Uterus (tissue), 4 donors: ENCODE measurements at places on chromosomes 5 and 9. TPM values are rescaled to one million over a fixed set of nuclear protein-coding genes. Genes with fewer than 3 reads are reported as not detected.

DNA sequence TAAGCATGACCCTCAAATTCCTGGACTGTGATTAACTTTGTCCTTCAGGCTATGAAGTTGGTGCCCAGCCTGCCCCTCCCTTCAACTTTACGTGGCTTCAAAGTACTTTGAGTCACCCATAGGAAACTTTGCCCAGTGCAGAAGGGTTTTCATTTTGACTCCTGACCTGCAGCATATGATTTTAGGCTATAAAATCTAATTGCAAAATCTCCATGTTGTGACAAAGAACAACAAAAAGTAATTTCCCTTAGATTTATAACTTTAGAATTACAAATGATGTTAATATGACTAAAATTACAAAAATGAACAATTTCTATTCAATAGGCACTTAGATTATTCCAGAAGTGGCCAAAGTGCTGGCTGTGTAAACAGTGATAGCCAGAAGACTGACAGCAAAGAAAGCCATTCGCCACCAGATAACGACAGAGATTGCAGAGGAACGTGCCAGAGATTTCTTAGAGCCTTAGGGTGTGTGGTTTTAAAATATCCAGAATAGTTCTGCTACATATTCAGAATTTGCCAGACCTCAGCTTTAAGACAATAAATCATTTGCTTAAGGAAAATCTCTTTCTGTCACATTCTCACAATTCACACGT, 197.4 kb downstream of the SEMA5A start:
- H3K4me1 ChIP-seq = no peaks in the 10 kb centered on the region
- DNase-seq = no peak
- no peaks in the 10 kb centered on the region for H3K36me3 ChIP-seq
- no peaks in the 10 kb centered on the region for H3K27me3 ChIP-seq

DNA sequence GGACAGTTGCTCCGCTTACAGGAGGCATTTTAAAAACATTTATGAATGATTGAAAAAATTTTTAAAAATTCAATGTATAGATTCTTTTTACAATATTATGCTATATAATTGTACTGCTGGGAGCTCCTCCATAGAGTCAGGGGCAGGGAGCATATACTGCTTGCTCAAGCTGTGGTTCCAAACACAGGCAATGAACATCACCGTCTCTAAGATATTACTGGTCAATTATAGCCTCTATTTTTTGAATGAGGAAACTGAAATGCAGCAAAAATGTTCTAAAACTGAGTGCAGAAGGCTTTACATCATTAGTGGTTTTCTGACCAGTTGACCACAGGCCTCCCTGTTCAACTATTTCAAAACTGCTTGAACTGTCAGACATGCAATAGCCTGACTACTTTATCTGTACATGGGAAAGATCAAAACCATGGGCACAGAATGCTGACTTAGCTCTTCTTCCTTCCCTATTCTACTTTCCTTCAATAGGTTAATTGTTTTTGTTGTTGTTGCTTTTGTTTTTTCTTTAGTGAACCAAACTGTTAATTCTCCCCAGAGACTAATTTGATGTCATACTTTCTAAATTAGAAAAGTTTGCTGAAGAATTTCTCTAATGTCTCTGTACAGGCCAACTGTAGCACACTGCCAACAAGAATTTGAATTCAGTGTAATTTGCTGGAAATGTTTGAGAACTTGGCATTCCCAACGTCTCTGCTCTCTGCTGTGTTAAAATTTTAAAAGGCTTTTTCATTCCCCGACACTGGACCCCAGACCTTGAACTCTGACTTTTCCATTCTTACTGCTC, 107.6 kb upstream of the MPDZ start:
- H3K36me3 ChIP-seq = no peaks in the 10 kb centered on the region
- no peak for DNase-seq
- H3K27me3 ChIP-seq = no peaks in the 10 kb centered on the region
- H3K27ac ChIP-seq = peak overlapping the region; percentile 28
- H3K4me1 ChIP-seq = no peaks in the 10 kb centered on the region

GRCh38 chr5:38598994-38599617, 42.7 kb upstream of the LIFR start:
- no peak overlapping the region for H3K4me3 ChIP-seq
- DNase-seq = no peak
- H3K4me1 ChIP-seq = no peaks in the 10 kb centered on the region
- no peaks in the 10 kb centered on the region for H3K27me3 ChIP-seq

DNA sequence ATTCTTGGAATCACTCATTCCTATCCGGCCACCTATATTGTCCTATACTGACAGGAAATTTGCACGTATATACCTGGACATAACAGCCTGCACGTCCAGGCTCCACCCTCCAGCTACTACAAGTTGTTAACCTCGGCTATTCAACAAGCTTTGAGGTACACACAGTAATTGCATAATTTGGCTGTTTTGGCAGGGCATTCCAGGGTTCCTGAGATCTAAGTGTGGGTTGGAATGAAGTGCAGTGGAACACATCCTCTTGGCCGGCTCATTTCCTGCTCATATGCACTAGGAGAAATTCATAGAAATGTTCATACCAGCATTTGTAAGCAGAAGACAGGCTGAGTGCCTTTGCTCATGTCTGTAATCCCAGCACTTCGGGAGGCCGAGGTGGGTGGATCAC, 222.3 kb downstream of the FBXL7 start:
- H3K4me3 ChIP-seq = no peak overlapping the region
- no peaks in the 10 kb centered on the region for H3K4me1 ChIP-seq
- no peaks in the 10 kb centered on the region for H3K36me3 ChIP-seq
- H3K27ac ChIP-seq = no peak overlapping the region
- no peaks in the 10 kb centered on the region for H3K27me3 ChIP-seq
- no peak for DNase-seq

DNA sequence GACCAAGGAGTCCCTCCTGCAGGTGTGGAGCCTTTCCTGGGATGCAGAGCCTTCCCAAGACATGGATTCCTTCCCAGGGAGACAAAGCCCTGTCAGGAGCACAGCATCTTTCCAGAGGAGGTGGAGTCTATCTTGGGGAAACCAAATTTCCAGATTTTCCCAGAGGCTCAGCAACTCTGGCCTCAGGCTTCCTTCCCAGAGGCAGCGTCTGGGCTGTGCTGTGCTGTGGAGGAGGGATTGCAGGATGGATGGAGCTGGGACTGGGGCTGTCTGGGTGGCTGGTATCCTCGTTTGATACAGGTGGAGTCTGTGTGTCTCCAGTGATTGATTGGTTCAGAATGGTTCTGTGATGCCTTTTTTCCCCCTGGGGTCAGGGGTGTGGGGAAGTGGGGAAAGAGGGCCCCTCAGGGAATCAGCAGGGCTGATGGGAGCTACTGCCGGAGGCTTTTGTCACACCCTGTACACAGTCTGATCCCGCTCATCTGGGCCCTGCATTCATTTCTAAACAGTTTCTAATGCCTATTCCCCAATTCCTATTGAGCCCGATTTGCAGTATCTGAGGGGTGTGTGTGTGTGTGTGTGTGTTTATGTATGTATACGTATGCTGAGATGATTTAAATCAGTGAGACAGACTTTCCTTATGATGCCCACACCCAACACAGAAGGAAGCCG, 16.0 kb downstream of the OR13J1 start:
- no peak overlapping the region for H3K4me3 ChIP-seq
- no peaks in the 10 kb centered on the region for H3K36me3 ChIP-seq
- no peak for DNase-seq
- H3K27me3 ChIP-seq = no peaks in the 10 kb centered on the region
- no peak overlapping the region for H3K27ac ChIP-seq

DNA sequence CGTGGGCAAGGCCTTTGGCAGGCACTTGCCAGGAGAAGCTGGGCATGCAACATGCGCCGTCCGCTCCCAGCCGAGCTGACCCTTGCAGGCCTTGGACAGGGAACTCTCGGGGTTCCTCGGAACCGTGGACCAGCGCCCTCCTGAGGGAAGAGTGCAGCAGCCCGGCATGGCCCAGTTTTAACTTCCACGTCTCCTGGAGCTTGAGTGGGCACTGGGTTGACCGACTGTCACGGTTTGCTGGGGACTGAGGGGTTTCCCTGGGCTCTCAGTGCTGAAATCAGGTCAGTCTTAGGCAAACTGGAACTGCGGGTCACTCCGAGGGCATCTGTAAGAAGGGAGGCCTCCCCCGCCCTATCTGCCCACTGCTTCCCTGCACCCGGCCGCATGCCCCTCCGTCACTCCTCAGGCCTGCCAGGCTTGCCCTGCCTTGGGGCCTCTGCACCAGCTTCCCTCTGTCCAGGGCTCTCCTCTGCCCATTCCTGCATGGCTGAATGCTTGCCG, 87.0 kb upstream of the PHYKPL start:
- H3K4me1 ChIP-seq = no peaks in the 10 kb centered on the region
- H3K27me3 ChIP-seq = no peaks in the 10 kb centered on the region
- DNase-seq = no peak
- no peak overlapping the region for H3K4me3 ChIP-seq

GRCh38 chr5:8814105-8814504, 731.8 kb downstream of the SEMA5A start:
- H3K27ac ChIP-seq = no peak overlapping the region
- H3K4me3 ChIP-seq = no peak overlapping the region
- DNase-seq = no peak
- no peaks in the 10 kb centered on the region for H3K4me1 ChIP-seq

GRCh38 chr5:74643111-74643562, 2.6 kb upstream of the ENC1 start:
- no peak overlapping the region for H3K4me3 ChIP-seq
- H3K4me1 ChIP-seq = no peaks in the 10 kb centered on the region
- no peak overlapping the region for H3K27ac ChIP-seq
- DNase-seq = no peak
- H3K27me3 ChIP-seq = no peaks in the 10 kb centered on the region

DNA sequence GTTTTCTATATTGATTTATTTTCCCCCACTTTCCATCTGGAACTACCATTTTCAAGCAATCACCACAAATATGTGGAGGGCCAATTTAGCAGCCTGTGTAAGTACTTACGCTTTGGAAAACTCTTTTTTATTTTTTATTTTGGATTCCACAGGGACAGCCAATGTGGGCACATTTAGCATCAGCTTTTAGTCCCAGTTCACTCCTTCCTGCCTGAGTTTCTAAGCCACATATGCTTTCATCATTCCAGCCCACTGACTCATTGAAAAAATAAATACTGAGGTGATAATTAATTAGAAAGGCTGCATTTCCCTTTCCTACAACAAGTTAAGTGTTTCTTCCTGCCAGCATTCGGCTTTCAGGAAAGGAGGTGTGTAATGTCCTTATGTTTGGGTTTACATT, 76.8 kb downstream of the TMEM167A start:
- H3K27me3 ChIP-seq = no peaks in the 10 kb centered on the region
- H3K4me3 ChIP-seq = no peak overlapping the region
- DNase-seq = no peak
- H3K36me3 ChIP-seq = no peaks in the 10 kb centered on the region

- H3K27me3 ChIP-seq = no peaks in the 10 kb centered on the region
- no peak overlapping the region for H3K27ac ChIP-seq
- H3K4me1 ChIP-seq = no peaks in the 10 kb centered on the region
- H3K36me3 ChIP-seq = no peaks in the 10 kb centered on the region
Measured at GRCh38 chr9:81787747-81788632, 98.6 kb upstream of the TLE1 start.

DNA sequence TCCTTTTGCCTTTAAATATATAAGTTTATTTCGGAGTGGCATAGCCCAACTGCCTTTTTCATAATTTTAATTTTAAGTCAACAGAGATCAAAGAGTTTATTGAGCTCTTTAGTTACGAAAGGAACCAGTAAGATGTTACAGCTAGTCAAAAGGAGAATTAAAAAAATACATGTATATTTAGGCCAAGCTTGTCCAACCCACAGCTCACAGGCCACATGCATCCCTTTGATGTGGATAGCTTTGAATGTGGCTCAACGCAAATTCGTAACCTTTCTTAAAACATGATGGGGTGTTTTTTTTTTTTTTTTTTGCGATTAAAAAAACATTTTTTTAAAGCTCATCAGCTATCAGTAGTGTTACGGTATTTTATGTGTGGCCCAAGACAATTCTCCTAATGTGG, 50.2 kb upstream of the IL31RA start:
- no peak for DNase-seq
- H3K4me1 ChIP-seq = no peaks in the 10 kb centered on the region

DNA sequence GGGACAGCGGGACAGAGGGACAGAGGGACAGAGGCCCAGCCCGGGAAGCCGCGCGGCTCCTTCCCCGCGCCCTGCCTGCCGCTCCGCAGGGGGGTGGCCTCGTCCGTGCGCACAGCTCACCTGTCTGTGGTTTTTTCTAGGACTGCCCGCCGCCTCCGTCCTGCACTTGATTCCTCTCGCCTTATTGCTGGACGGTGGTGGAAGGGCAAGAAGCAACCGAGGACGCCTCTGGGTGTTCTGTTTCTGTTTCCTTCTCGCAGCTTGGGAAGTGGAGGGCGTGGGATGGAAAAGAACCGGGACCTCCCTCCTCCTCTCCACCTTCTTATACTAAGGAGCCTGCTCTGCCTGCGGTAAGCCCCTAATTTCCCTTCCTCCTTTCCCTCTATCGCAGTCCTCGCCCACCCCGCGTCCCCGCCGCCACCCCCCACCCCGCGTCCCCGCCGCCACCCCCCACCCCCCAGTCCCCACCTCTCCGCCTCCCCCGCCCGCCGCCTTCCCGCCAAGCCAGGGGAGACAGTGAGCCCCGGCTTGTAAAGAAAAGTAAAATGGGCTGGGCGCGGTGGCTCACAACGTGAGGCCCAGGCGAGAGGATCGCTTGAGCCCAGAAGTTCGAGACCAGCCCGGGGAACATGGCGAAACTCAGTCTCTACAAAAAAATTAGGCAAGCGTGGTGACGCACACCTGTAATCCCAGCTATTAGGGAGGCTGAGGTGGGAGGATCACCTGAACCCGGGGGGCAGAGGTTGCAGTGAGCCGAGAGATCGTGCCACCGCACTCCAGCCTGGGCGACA, 9.6 kb upstream of the FLT4 start:
- H3K4me1 ChIP-seq = no peaks in the 10 kb centered on the region
- H3K4me3 ChIP-seq = no peak overlapping the region
- H3K27ac ChIP-seq = no peak overlapping the region
- DNase-seq = no peak

DNA sequence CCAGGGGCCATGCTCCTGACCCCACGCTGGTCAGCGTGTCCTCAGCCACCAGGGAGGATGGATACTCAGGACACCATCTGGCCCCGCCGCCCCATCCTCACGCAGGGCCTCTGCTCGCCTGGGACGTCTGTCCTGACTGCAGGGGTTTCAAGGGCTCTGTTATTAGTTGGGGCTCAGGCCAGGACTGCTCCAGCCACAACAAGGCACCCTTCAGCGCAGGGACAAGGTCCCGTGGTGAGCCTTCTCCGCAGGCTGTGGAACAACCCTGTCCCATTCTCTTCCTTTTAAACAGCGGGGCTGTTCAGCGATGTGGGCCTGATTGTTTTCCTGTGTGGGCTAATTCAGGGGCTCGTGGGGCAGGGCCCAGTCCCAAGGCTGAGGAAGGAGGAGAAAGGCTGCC, 61.6 kb downstream of the SEMA4D start:
- H3K4me3 ChIP-seq = no peak overlapping the region
- H3K36me3 ChIP-seq = no peaks in the 10 kb centered on the region
- H3K27me3 ChIP-seq = no peaks in the 10 kb centered on the region
- DNase-seq = no peak
- H3K27ac ChIP-seq = no peak overlapping the region

The LMNB1 gene
- total RNA-seq = 0.29 TPM

The RBM27 gene
- total RNA-seq = 36.3 TPM

The TRIM36 gene
- total RNA-seq = 6.4 TPM
